ENCODE measurements at places on chromosomes 2 and 18.

DNA sequence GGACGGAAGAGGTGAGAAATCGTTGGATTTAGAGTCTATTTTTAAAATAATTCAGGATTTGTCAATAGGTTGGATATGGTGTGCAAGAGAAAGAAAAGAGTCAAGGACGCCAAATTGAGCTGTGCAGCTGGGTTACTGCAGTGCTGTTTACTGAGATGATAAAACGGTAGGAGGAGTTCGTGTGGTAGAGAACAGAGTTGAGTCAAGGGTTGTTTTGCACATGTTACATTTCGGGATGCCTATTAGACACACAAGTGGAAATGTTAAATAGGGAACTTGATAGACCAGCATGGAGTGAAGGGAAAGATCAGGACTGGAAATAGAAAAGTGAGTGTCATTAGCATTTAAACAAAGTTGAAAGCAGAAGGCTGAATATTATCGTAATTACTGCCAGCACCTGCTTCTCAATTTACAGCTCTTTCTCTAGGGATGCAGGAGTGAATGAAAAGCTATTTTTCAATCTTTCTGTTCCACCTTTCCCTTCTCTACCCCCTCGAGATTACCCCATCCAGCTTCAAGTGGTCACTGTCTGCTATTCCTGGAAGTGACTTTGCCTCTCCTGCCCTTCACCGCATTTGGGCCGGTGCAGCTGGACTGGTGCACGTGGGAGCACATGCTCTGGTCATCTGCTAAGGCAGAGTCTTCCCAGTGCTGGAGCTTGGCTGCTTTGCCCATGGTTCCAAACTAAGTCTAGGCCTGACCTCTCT is 30.3 kb downstream of the GPR75 start:
- peak; percentile 39 for DNase-seq

DNA sequence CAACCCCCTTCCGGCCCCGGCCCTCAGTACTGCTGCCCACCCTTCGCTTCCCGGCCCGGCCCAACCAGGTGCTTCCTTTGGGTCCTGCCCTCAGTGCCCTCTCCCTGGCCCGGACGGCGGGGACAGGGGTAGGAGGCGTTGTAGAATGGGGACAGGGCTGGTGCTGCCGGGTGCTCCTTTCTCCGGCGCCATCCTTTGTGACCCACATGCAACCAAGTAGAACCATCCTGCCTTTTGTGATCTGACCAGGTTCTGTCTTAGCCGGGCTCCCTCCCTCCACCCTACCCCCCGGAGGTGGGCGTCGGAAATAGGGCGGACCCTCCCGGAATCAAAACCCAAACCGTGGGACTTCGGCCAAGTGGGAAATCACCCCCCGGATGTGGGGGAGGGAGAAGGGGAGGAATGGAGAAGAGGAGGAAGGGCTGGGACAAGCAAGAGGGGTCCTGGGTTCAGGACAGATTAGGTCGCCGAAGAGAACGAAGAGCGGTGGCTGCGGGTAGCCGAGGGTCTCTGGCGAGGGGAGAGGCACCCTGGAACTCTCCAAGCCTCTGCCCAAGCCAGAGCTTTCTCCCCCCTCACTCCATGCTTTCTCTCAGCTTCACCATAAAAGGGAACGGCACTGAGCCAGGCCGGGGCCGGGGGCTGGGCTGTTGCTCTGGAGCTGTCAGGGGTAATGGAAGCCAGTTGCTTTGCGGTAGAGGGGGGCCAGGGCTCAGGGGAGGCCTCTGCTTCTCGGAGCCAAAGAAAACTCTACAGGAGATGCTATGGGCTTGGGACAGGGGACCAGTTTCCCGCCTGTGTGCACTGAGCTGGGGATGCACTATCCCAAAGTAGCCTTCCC is 756 bp upstream of the OST4 start:
- no peak for DNase-seq

DNA sequence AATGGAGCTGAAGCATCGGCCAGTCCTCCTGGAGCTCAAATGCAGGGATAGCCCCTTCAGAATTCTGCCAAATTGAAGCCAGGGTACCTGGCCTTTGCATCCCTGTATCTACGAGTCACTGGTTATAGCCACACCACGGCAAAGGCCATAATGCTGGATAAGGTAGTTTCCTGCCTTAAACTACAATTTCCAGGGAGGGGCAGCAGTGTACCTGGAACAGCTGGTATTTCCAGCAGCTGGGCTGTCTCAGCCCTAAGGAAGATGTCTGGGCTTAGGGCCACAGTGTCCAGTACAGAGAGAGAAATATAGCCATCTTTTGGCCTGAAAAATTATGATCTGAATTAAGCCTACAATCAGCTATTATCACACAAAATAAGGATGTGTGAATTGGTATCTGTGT is 180.3 kb downstream of the GCA start:
- no peak for DNase-seq

DNA sequence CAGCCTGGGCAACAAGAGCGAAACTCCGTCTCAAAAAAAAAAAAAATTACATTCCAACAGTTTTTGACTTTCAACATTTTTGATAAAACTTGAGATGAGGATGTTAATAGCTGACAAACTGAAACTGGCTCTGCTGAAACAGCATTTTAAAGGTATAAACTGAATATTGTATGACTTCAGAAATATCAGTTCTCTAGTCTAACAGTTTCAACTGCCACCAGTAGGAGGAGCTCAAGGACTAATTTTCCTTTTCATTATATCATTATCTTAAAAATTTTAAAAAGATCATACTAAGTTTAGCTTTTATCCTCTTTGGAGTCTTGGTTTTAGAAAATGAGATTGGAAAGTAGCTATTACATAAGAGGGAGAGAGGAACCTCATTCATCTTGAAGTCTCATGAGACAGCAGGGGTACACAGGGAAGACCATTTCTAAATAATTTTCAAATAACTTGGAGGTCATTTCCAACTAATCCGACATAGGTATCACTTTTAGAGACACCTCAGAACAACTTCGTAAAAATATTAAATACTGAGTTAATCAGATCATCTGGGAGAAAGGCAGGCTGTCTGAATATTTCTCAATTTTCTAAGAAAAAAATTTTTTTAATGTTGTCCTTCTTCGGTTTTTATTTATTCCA is 37.6 kb upstream of the MCM6 start:
- no peak for DNase-seq

- DNase-seq = no peak
Measured at GRCh38 chr2:43059183-43059897, 167.1 kb downstream of the ZFP36L2 start.

DNA sequence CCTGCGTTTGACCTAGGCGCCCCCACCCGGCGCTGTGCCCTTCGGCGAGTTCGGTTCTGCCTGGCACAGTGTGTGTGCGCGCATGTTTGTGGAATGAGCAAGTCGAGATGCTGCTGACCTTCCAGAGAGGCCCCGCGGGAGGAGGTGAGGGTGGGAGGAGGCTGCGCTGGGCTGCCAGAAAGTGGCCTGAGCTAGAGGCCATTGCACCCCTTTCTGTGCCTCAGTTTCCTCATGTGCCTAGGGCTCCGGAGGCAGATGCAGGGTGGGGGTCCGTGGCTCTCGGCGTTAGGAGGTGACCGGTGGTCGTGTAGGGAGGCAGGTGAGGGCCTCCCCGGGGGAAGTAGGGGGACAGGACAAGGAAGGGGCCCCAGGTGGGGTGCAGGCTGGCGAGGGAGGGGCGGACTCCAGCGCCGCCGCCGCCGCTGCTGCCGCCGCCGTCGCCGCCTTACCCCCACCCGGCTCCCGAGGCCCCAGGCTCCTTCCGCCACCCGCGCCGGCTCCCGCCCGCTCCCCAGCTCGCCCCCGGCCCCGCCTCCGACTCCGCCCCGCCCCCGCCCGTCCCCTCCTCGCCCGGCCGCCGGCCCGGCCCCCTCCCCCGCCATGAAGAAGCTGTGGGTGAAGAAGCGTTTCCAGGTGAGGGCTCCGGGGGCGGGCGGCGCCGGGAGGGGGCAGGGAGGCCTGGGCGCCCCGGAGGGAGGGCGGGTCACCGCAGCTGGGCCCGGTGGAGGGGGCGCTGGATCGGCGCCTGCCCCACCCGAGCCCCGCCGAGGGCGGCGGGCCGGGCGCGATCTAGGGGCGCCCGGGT is 7.0 kb downstream of the SPEG start:
- DNase-seq = peak; percentile 50

GRCh38 chr2:191276792-191277465 is 31.7 kb downstream of the MYO1B start:
- no peak for DNase-seq

- DNase-seq = no peak
Measured at GRCh38 chr2:224359569-224359968, 42.3 kb downstream of the FAM124B start.

DNA sequence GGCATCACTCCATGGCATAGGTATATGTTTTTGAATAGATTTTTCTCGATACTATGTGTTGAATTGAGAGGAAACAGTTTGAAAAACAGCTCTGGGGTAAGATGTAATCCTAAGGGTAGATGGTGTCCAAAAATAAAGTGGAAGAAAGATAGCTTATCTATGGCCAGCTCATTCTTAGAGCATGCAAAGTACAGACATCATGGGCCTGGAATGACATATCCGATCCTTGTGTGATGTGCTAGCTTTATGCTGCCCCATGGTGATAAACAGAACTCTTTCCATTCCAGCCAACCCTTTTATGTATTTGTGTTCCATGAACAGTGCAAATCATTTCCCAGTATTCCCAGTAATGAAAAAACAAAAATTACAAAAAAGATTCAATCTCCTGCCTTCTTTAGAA is 390.2 kb upstream of the NXPH2 start:
- DNase-seq = peak; percentile 19

GRCh38 chr18:64639536-64639935 is 490.6 kb upstream of the LINC00305 start:
- no peak for DNase-seq

Data from NCI-H1105 (cell line).